Activated naive CD8-positive, alpha-beta T cell treated with anti-CD3 and anti-CD28 coated beads, Interleukin-2, amount 10 ng/mL, durations not matched to agents 7 days and 5 days (primary cell): ENCODE measurements at places on chromosomes 16 and 17. TPM values are rescaled to one million over a fixed set of nuclear protein-coding genes. Genes with fewer than 3 reads are reported as not detected.
A peak's percentile ranks its signal among the peaks of the same experiment; 100 is the strongest.

Gene TNK1
- 5.2 TPM for total RNA-seq

Gene HSD17B2
- not detected for total RNA-seq

Gene CHD9NB
- total RNA-seq, result 0.17 TPM

Gene SLFN11
- total RNA-seq, result 44.1 TPM

Gene KRTAP4-4
- total RNA-seq, result not detected

Gene PPP1R1B
- not detected for total RNA-seq

Gene WSCD1
- not detected for total RNA-seq

Gene GGT6
- total RNA-seq, result not detected

Gene ITGAX
- 26.4 TPM for total RNA-seq

Gene NTN1
- total RNA-seq, result 0.09 TPM

Gene ZP2
- total RNA-seq, result not detected

Gene TP53TG3
- not detected for total RNA-seq

Gene C17orf67
- total RNA-seq, result 5.1 TPM

Gene GCGR
- not detected for total RNA-seq

DNA sequence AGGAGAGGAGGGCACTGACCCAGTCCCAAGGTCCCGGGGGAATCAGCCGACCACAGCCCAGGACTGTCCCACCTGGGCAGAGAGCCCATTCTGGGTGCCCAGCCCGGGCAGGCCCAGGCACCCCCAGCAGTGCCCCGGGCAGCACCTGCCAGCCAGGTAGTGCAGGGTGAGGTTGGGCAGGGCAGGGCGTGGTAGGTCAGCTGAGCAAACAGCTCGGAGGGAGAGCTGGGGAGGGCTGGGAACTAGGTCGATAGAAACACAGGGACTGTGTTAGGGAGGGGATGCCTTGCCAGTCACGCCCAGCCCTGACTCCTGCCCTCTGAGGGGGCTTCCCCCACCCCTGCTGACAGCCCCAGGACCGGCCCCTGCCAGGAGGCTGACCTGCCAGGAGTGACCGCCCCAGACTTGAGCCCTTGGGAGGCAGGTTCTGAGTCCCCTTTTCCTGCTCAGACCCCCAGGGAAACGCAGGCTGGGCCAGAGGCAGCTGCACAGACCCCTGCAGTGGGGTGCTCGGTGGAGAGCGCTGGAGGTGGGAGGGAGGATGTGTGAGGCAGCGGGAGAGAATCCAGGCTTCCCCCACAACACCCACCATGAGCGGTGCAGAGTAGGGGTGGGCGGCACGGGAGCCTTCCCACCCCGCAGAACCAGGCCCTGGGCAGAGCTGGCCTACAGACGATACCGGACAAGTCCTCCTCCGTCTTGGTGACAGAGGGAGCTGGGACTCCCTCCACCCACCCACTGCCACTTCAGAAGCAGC, 4.7 kb downstream of the HS3ST6 start:
- DNase-seq, result no peak
- H3K27me3 ChIP-seq, result peaks cover 37% of the 10 kb centered on the region
- H3K27ac ChIP-seq, result no peak overlapping the region
- H3K4me1 ChIP-seq, result peaks cover 2% of the 10 kb centered on the region
- H3K4me3 ChIP-seq, result no peak overlapping the region

DNA sequence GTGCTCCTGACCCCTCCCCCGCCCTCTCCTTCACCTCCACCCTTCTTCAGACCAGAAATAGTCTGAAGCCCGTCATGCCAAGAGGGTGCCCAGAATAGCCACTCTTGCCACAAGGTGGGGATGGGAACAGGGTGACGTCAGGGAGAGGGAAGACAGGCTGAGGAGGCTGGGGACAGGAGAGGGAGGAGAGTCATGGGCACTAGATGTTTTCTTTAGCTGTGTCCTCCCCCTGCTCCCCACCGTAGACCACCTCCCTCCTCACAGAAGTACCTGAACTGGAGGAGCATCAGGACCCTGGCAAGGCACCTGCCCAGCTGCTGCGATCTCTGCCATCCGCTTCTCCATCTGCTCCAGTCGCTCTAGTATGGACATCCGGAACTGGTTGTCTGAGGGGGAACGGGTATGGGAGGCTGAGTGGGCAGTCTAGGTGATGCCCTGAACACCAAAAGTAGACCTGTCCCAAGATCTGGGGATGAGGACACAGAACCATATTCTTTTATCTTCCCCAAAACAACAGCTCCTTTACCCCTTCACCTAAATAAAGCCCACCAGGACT, 6.6 kb upstream of the SPAG7 start:
- no peaks in the 10 kb centered on the region for H3K27me3 ChIP-seq
- H3K36me3 ChIP-seq, result peaks cover 26% of the 10 kb centered on the region
- no peak overlapping the region for H3K4me3 ChIP-seq

GRCh38 chr16:74456290-74456625, 35.0 kb upstream of the CLEC18B start:
- peaks cover 12% of the 10 kb centered on the region for H3K4me1 ChIP-seq
- H3K27me3 ChIP-seq, result no peaks in the 10 kb centered on the region
- peaks cover 38% of the 10 kb centered on the region for H3K36me3 ChIP-seq
- H3K27ac ChIP-seq, result no peak overlapping the region
- DNase-seq, result no peak

GRCh38 chr16:51140112-51140511, 11.0 kb downstream of the SALL1 start:
- peaks cover 17% of the 10 kb centered on the region for H3K27me3 ChIP-seq
- no peaks in the 10 kb centered on the region for H3K36me3 ChIP-seq

GRCh38 chr17:5715478-5715877, 131.2 kb upstream of the NLRP1 start:
- H3K27me3 ChIP-seq, result peaks cover 39% of the 10 kb centered on the region
- no peaks in the 10 kb centered on the region for H3K4me1 ChIP-seq
- no peak for DNase-seq
- no peaks in the 10 kb centered on the region for H3K36me3 ChIP-seq
- H3K4me3 ChIP-seq, result no peak overlapping the region

DNA sequence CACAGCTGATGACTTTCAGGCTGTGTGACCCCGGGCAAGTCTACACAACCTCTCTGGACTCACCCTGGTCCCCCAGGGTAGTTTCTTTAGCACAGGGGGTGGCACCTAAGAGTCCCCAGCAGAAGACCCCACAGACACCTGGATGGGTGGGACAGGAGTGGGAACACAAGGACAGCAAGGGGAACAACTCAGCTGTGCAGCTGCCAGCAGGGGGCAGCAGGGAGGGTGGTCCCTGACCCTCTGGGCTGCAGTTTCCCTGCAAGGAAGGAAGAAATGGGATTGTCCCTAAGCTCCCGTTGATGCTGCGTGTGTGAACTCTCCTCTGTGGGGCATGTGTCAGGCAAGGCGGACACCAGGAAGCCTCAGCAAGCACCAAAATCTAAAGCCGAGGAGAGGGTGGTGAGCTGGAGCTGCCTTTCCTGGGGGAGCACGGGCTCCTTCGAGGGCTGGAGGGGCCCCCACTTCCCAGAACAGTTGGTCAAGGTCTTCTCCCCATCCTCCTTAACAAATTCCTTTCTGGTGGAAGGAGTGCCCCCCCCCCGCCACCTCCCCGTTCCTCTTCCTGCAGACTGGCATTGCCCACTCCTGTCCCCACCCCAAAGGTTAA, 24.1 kb upstream of the CDH5 start:
- H3K27ac ChIP-seq, result no peak overlapping the region
- H3K36me3 ChIP-seq, result no peaks in the 10 kb centered on the region
- no peak overlapping the region for H3K4me3 ChIP-seq
- peak; percentile 46 for DNase-seq
- H3K4me1 ChIP-seq, result no peaks in the 10 kb centered on the region

- H3K4me3 ChIP-seq, result no peak overlapping the region
- H3K27me3 ChIP-seq, result peaks cover 55% of the 10 kb centered on the region
- H3K27ac ChIP-seq, result no peak overlapping the region
Observed at GRCh38 chr17:50213026-50214022, 11.9 kb upstream of the COL1A1 start.

DNA sequence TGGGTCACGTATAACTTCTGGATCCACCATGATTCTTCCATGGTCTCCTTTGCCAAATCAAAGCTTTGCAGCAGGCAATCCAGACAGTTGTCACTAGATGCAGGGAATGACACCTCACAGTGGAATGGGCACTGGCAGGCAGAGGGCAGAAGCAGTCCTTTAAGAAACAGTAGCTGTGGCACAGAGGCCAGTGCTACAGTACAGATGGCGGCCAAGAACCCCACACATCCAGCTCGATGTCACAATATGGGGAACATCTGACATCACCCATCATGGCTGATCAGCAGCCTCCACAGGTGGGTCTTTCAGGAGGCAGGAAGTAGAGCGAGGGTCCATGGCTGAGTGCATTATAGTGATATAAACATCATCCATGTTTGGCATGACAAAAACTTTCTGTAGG, 18.8 kb upstream of the ERN1 start:
- H3K27me3 ChIP-seq, result no peaks in the 10 kb centered on the region
- peaks cover 31% of the 10 kb centered on the region for H3K36me3 ChIP-seq
- peaks cover 25% of the 10 kb centered on the region for H3K4me1 ChIP-seq
- DNase-seq, result no peak
- H3K27ac ChIP-seq, result no peak overlapping the region

GRCh38 chr16:53159781-53160436, 105.1 kb downstream of the CHD9 start:
- no peak for DNase-seq
- no peaks in the 10 kb centered on the region for H3K27me3 ChIP-seq
- no peak overlapping the region for H3K27ac ChIP-seq
- H3K36me3 ChIP-seq, result peaks cover 11% of the 10 kb centered on the region
- H3K4me3 ChIP-seq, result no peak overlapping the region

GRCh38 chr17:39939106-39939505, 11.6 kb downstream of the LRRC3C start:
- DNase-seq, result no peak
- no peaks in the 10 kb centered on the region for H3K27me3 ChIP-seq
- peaks cover 16% of the 10 kb centered on the region for H3K4me1 ChIP-seq
- H3K27ac ChIP-seq, result no peak overlapping the region
- no peaks in the 10 kb centered on the region for H3K36me3 ChIP-seq

DNA sequence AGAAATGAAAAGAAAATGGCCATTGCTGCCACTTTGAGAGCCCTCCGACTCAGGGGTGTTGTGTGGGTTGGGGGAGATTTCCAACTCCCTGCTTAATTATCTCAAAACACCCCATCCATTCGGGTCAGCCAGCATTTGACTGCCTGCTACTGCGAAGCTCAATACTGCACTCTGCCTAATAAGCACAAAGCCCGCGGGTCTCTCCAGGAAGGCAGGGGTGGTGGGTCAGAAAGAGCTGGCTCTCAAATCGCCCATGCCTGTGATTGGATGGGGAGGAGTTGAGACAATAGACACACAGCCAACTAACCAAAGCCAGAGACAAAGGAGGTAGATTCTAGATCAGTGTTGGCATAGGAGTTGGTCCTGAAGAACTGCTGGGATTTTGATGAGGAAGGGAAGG, 2.3 kb upstream of the XAF1 start:
- H3K4me1 ChIP-seq, result peaks cover 45% of the 10 kb centered on the region
- H3K36me3 ChIP-seq, result peaks cover 25% of the 10 kb centered on the region
- peak overlapping the region; percentile 55 for H3K4me3 ChIP-seq

DNA sequence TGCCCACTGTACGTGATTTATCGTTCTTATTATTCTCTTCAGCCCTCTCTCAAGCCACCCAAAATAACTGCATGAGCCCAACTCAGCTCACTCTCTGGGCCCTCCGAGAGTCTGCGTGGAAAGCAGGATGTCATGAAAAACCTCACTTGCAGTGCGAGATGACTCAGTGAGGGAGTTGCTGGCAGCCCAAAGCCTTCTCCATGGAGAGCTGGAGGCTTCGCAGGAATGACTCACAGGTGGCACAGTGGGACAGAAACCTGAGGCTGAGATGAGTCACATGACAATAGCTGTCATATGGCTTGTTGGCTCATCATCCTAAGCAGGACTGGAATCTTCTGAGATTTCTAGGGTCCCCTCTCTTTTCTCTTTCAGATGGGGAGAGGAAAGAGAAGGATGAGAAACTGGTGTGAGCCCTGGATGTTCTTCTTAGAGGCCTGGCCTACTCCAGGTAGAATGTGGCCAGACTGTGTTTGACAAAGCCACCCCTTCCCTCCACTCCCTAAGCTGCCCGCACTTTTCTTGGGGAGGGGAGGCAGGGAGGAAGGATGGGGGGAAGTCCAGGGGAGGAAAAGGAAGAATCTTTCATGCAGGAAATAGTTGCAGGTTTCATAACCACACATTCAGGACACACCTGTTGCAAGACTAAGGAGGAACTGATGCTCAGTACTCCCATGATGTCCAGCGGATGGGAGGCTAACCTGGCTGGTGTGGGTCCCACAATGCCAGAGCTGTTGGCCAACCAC, 160.6 kb upstream of the RPL38 start:
- peaks cover 2% of the 10 kb centered on the region for H3K4me1 ChIP-seq
- H3K27me3 ChIP-seq, result peaks cover 7% of the 10 kb centered on the region
- no peak overlapping the region for H3K27ac ChIP-seq
- H3K4me3 ChIP-seq, result no peak overlapping the region

DNA sequence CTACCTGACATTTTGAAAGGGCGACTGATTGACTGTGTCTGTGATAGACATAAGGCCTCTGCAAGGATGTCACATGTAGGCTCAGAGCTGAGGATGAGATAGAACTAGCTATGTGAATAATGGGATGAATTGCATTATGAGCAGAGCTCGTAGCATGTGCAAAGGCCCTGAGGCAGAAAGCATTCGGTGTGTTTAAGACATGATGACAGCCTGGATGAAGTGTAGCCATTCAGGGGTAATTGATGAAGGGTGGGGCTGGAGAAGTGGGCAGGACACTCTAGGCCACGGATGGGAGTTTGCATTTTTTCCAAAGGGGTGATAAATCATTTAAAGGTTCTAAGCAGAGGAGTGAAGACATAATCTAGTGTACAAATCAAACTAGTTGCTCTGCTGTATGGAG, 62.6 kb downstream of the USP43 start:
- H3K27ac ChIP-seq, result no peak overlapping the region
- H3K4me1 ChIP-seq, result no peaks in the 10 kb centered on the region
- H3K4me3 ChIP-seq, result no peak overlapping the region
- peaks cover 2% of the 10 kb centered on the region for H3K36me3 ChIP-seq

GRCh38 chr17:8918807-8919465, 46.6 kb downstream of the PIK3R5 start:
- peaks cover 53% of the 10 kb centered on the region for H3K36me3 ChIP-seq
- H3K4me3 ChIP-seq, result no peak overlapping the region
- H3K4me1 ChIP-seq, result peaks cover 12% of the 10 kb centered on the region

GRCh38 chr16:23296994-23297393, 5.1 kb upstream of the SCNN1B start:
- no peak for DNase-seq
- peaks cover 30% of the 10 kb centered on the region for H3K27me3 ChIP-seq
- no peak overlapping the region for H3K27ac ChIP-seq
- peaks cover 5% of the 10 kb centered on the region for H3K4me1 ChIP-seq

DNA sequence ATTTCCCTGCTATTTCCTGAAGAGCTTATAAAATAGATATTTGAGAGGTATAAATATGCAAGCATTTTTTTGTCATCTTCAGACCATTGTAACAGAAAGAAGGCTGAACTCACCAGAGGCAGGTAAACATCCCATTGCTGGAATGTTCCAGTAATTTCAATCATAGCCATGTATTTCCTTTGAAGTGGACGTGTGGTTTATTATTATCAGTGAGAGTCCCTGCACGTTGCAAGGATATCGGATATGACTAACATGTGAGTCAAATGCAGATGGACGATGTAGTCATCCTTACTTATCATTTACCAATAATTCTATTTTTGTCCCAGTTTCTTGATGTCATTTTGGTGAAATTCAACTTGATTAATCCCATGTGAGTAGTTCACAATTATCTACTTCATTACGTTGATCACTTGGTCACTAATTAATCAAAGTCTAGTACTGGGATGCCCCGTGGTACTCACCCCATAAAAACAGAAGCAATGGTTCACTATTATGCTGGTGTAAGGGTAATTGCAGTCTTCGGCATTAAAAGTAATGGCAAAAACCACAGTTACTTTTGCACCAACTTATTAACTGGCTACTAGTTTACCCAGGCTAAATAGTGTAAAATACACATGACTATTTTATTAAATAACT, 89.5 kb downstream of the VAT1L start:
- no peaks in the 10 kb centered on the region for H3K27me3 ChIP-seq
- H3K36me3 ChIP-seq, result no peaks in the 10 kb centered on the region
- H3K4me3 ChIP-seq, result no peak overlapping the region
- no peak for DNase-seq
- no peak overlapping the region for H3K27ac ChIP-seq
- no peaks in the 10 kb centered on the region for H3K4me1 ChIP-seq
